ENCODE measurements at places on chromosomes 6 and 20.

GRCh38 chr6:31114541-31114878, at the start of gene PSORS1C1:
PSORS1C1 (plus strand) TSS chr6:31114800; CDS start chr6:31129633, 14,833 bp downstream.
- no peak for DNase-seq

DNA sequence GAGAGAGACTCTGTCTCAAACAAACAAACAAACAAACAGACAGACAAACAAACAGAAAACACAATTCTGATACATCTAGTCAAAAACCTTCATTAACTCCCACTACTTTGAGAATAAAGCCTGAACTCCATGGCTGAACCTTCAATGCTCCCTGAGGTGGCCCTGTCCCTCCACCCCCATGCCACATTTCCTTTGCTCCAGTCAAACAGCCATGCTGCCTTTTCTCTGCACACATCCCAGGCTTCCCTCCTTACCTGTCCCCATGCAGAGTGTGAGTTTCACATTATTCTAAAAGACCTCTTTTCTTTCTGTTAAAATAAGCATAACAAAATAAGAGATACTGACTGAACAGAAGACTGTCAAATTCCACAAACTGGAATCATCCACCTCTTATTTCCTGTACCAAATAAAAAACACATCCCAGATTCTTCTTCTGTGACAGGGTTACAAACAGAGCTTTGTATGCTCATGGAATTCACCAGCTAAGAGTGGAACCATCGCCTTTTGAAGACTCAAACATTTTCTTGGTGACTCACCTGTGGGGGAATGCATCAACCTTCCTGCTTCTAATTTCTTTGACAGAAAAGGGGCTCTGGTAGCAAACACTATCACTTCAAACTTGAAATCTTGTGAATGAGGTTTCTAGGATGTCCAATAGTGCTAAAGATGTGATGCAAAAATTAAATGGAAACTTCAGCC, 71.0 kb upstream of the SLC22A16 start:
- DNase-seq = no peak

- no peak for DNase-seq
Observed at GRCh38 chr20:42734660-42735368, 454.9 kb downstream of the PTPRT start.

DNA sequence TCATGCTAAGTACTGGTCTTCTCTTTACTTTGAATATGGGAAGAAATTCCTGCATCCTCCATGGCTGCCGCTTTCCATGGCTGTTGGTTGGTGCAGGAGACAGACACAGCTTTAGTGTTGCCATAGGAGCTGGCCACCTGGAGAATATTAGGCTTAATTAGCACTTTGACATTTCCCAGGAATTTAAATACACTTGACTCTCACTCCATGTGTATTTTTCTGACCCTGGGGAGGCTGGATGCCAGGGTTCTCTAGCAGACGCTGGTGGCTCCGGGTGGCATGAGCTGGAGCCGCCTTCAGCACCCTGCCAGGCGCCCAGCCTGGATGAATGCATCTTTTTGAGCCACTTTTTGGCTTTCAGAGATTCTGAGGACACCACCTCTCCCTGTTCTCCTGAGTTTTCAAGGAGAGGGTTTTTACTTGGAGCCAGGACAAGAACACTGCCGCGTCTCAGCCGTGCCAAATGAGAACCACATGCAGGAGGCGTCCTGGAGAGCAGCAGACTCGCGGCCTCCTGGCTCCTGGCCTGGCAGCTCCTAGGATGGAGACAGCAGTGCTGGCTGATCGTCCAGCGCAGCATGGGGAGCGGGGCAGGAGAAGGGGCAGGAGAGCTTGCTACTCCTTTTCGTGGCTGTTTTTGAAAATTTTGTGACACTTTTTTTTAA, 258.8 kb downstream of the SMOC2 start:
- DNase-seq = no peak

DNA sequence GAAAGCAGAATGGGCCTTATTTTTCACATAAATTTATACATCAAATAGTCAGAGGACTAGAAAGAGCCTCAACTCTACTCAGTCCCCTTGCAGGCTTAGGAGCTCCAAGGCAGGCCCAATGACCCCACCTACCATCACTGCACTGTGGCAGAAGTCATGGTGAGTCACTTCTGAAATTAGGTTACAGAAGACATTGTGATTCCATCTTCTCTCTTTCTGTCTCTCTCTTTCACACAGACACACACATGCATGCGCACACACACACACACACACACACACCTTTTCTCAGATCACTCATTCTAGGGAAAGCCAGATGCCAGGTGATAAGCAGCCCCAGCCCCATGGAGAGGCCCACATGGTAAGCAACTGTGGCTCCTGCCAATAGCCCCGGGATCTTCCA, 103.8 kb downstream of the C6orf118 start:
- no peak for DNase-seq

DNA sequence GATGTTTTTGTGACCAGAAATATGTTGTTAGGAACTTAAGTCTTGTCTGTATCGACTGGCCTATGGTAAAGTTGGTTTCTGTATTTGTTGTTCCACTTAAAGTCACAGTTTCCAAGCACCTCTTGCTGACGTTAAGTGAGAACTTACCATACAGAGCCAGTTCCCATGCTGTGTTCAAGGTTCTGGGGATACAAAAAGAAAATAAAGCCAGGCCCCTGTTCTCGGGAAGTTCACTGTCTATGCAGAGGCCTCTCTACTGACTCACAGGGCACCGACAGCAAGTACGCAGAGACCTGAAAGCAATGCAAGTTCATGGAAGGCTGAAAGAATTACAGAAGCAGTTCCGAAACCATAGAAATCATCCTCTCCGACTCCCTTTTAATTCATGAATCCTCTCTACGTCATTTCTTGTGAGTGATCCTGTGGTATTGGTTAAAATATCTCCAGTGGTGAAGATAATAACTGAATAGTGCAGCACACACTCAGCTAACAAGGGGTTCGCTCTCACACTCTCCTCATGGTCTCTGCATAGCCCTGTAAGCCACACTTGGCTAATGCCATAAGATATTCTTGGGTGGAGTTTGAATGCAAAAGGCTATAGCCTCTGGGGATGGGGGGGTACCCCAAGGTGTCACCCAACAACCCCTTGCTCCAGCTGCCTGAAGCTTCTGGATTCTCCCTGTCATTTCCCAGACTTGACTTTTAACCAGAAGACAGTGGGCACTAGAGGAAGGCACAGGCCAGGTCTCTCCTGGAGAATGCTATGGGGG, 91.2 kb upstream of the EXOC2 start:
- DNase-seq = no peak
